ENCODE measurements at places on chromosomes 4 and X.
A peak's percentile ranks its signal among the peaks of the same experiment; 100 is the strongest.

GRCh38 chr4:87180767-87181166 lies 39.7 kb downstream of the KLHL8 start:
- no peak for DNase-seq

DNA sequence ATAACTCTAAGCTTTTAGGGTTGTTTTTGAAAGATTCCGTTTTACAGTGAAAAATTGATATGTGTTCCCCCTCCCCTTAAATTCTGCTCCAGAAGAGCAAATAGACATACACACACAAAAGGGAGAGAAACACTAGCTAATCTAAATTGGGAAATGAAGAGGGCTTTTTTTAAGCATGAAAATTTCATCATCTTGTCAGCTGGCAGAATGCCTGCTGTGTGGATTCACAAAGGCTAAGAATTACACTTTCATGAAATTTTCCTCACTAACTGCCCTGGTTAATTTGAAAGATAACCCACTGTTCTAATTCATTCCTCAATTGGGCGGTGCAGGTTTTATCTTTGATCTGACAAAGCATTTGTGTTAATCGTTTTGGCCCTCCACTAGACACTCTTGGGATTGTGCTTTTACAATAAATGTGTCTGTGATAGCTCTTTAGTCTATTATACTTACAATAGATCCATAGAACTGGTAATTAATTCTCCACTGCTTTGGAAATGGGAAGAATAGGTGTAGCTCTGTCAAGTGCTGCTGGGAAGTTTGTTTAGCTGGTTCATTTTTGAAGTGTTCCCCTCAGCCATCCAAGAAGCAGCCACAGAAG lies 152.9 kb downstream of the POLA1 start:
- no peak for DNase-seq

DNA sequence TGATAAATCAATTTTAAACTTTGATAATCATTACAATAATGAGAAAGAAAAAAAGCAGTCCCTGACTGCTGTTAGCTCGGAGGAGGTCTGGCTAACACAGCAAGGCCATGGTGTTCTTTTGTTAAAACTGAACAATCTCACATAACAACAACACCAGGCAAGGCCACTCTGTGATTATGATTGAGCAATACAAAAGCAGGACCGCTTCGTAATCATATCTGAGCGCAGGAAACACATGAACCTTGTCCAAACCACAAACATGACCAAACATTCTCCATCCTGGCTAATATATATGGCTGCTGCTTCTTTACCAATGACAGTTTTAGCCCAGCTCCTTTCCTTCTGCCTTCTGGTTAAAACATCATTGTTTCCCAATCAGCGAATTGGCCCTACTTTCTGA lies 76.8 kb upstream of the DDX53 start:
- no peak for DNase-seq

DNA sequence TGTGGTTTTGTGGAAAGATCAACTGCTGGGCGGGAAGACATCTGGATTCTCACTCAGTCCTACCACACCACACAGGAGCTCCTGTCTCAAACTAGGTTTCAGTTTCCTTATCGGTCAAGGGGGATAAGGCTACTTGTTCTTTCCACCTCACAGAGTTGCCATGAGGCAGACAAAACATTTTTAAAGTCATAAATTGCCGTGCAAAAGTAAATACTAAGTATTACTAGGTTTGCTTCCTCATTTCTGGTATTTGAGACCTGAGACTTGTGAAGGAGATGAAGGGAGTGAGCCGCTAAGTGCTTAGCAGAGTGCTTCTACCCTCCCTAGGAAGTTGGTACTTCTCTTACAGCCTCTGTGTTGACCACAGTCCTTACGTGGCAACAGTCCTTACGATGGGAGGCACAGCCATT lies 1.5 kb downstream of the LAP3 start:
- no peak for DNase-seq

DNA sequence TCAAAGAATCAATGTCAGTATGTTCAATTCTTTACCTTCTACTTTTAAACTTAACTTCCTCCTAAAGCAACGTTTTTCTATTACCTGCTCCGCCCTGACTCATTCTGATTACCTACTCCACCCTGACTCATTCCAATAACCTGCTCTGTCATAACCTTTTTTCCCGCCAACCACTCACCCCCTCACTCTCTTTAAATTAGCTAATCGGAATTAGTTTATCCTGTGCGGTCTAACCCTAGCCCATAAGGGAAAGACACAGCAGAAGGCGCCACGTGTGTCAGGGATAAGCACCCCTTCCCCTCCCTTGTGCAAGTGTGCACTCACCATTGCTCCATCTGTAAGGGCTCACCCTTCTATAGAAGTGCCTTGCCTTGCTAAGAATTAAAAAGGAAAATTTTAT lies 64.4 kb downstream of the EIF4E start:
- DNase-seq = no peak

DNA sequence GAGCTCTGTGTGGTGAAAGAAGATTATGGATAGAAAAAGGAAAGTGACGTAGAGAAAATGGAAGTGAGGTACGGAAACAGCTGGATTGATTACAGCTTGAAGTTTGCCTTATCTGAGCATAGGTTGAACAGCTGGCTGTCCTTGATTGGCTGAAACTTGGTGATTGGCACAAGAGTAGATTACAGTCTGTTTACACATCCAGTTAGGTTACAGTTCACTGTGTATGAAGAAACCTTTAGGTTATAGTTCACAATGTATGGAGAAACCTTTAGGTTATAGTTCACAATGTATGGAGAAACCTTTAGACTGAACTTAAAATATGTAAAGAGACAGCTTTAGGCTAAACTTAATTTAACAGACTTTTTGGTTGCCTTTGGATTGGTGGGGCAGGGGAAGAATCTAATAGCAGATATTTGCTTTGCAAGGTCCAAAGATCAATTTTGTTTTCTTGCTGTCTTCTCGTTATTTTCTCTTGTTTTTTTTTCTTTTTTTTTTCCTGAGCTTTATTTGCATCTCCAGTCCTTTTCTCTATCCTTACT lies 15.6 kb upstream of the ART3 start:
- no peak for DNase-seq

DNA sequence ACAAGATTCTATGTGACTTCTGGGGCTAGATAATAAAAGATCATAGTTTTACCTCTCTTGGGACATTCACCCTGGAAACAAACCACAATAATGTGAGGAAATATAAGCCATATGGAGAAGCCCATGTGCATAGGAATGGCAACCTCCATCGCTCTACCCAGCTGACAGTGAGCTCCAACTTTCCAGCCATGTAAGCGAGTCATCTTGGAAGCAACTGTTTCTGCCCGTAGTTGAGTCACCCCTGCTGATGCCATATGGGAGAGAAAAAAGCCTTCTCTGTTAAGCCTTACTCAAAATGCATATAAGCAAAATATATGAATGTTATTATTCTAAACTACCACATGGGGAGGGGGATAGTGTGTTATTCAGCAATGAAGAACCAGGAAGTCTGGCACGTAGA lies 31.4 kb upstream of the RELL1 start:
- no peak for DNase-seq

DNA sequence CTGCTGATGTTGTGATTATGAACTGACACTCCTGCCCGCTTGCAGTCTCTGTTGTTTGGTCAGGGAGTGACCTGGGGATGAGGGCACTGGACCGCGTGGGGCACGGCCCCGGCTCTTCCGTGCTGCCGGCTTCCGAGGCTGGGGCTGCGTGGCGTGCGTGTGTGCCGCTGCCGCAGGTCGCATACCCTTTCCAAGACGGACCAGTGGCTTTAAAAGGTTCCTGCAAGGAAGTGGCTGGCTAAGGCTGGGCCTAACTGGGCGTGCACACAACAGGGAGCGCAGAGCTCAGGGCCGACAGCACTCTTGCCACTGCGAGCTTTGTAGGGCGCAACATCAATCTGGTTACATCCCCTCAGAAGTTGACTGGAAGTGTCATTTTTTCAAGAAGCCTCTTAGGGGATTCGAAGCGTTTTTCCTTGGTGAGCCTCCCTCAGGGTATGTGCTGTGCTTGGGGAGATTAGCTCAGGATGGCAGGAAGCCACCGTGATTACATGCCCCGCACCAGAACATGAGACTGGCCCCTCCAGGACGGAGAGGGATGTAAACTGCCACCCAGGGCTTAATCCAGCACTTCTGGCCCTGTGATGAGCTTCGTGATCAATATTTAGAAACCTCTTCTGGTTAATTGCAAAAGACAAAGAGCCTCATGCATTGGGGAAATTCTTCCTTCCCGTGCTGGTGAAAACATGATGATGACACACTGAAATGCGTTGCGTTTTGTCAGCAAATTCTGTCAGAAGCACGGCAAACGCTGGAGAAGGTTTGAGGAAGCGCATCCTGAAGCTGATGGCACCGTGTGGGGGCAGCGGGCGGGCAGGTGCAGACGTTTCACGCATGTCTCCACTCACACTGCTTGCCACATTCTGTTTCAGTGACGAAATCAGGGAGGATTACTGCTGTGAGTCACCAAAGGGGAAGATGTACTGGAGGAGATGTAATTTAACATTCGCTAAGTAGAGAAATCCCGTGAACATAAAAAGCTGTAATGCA lies 11.1 kb downstream of the MAEA start:
- DNase-seq = peak; percentile 18

GRCh38 chrX:11575332-11575731 lies 90.4 kb downstream of the ARHGAP6 start:
- no peak for DNase-seq

DNA sequence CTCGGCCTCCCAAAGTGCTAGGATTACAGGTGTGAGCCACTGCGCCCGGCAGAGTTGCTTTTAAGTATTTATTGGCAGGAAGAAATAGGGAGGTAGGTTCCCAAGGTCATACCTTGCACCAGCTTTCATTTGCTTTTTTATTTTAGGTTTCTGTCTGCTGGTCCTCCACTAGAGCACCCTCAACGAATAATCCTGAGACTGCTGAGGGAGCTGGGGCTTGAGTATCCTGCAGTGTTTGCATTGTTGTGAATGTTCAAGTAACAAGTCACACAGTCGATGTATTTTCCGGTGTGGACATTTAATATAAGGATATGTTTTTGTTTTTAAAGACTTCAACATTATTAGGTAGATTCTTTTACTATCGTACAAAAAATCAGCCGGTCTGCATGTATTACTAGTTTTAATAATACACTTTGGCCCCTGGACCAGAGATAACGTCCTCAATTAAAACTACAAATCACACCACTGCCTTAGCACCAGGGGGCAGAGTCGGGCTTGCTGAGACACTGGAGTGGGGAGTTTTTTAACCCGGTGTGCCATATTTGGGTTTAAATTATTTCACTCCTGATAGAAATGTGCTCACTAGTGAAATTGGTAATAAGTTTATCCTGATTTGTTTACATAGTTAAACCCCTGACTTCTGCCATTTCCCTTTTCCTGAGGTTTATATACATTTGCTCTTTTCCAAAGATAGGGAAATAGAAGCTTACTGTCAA lies 11.6 kb downstream of the SMIM20 start:
- no peak for DNase-seq

- no peak for DNase-seq
Measured at GRCh38 chr4:129232589-129233337, 136.8 kb downstream of the C4orf33 start.

- DNase-seq = no peak
Measured at GRCh38 chr4:150814873-150815272, 200.2 kb downstream of the LRBA start.

DNA sequence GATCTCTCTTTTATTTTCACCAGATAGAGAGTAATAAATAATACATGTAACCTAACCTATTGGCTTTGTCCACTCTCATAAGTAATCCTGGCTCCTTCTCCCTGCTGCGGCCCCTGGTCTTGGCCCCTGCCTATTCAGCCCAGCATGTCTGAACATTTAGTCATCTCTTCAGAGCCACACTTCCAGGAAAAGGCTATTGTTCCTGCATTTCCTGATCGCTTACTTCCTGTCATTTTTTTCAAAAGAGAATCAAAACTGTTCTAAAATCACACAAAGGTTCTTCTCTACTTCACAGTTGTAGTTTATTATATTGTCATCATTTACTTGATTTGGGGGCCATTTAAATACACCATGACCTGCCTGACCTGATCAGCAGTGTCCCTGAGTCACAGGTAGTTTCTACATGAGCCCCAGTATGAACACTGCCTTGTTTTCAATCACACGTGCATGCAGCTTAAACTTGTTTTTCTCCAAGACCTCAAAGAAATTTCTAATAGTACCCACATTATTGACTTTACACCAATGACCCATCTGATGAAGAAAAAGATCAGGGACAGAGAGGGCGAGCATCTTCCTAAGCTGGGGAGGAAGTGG lies 47.4 kb upstream of the KDR start:
- no peak for DNase-seq

GRCh38 chr4:20049889-20050288 lies 201.8 kb upstream of the SLIT2 start:
- DNase-seq = no peak

GRCh38 chr4:90211174-90211573 lies 84.0 kb downstream of the CCSER1 start:
- no peak for DNase-seq

- no peak for DNase-seq
Measured at GRCh38 chr4:119010909-119011606, 122.4 kb downstream of the SYNPO2 start.

DNA sequence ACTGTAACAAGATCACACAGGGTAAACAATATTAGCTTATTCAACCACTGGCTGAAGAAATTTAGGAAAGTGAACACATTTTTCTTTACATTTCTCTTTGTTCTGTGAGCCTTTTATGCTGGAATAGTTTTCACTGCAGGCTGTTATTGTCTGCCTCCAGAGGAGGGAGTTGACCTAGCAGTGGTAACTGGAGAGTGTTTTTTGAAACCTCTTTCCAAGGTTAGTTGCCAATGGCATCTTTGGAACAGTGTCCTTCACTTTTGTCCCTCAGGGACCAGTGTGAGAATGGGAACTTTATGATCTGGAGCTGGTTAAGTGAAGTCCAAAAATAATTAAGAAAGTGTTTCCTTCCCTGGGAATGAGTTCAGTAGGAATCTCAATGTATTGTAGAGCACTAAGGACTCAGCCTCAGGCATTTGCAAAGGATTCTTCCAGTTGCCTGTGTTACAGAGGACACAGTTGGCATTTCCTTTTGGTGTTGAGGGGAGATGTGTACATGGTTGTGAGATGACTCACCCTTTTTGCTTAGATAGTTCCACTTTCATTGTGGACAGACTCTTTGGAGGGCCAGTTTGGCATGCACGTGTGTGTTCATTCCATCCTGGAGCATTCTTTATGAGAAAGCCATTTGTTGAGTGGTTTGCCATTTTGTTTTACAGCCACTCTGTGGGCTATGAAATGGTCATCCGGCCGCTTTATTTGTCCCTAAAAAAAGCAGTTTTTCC lies 61.3 kb downstream of the AR start:
- DNase-seq = no peak

DNA sequence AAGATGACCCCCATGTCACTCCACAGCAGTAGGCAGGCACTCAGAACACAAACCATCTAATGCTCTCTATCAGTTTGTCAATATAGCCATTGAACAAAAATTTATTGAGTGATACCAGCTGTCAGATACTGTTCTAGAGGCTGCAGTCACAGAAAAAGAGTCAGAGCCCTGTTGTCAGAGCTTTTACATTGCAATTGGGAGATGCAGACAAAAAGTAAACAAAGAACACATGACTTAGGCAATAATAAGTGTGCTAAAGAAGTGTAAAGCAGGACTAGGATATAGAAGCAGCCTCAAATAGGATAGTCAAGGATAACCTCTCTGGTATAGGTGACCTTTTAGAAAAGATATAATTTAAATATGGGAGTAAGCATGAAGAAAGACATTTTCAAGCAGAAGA lies 8.9 kb downstream of the HTN1 start:
- DNase-seq = no peak

- no peak for DNase-seq
Measured at GRCh38 chrX:105703876-105704275, 118.5 kb upstream of the NRK start.
